Cerebellar nuclear complex (tissue), 1 donor: ENCODE measurements at places on chromosomes 6 and 20.

DNA sequence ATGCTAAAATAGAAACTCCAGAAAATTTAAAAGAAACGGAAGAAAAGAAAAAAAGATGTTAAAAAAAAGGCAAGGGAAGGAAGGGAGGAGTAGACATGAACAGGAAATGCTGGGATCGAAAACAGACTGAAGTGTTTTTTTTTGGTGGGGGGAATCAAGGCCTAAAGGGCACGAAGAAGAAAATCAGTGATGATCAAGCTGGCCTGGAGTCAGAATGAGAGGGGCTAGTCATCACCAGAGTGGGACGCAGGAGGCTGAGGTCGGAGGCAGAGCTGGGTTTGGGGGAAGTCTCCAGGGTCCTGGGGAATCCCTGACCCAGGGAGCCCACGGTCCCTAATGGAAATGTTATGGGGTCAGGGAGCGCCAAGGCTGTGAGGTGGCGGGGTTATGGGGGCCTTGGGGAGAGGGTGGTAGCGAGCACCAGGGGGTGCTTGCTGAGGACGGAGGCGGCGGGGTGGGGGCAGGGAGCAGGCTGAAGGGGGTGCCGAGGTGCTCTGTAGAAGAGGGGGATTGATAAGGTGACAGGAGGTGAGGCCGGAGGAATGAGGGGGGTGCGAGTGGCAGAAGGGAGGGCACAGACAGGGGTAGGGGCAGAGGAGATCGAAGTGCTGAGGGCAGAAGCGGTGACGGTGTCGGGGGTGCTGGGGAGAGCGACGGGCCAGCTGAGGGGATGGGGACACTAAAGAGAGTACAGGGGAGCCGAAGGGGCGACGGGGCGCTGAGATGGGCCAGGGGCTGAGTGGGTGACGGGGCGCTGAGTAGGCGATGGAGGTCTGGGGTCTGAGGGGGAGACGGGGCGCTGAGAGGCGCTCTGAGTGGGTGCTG, 684 bp downstream of the ZNFX1 start:
- no peak for DNase-seq

- DNase-seq: no peak
Observed at GRCh38 chr6:168028181-168028580, 30.7 kb downstream of the KIF25 start.

DNA sequence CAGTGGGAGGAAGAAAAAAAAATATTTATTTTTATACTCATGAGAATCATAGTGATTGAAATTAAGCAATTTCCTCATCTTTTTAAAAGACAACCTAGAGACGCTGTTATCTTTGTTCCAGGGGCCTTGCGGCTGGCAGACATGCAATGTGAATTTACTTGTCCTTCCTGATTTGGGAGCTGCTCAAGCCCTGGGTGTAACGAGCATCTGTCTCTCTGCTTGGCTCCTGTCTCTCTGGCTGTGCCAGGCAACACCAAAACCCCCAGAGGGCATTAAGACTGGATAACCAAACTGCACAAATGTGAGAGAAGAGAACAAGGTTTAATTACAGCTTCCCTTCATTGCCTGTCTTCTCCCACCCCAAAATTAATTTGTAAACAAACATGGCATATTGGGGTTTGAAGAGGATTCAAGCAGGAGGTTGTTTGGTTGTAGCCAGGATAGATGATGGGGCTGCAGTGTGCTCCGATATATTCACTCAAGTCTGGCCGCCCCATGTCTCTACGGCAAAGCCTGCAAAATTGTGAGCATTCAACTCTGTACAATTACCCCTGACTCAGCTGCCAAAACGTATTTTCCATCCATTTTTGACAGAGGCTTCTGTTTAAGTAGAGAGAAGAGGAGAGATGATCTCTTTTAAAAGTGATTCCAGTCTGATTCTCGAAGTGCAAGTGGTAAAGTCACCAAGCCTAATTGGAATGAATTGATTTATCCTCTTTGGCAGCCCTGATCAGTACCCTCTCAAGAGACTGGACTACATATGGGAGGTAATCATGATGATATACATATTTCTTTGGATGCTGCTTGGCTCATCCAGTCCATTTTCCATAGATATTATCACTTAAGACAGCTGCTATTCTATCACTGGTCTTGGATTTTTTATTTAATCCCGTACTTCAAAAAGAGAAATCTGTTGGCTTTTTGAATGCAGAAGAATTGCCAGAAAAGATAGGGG, 170.2 kb downstream of the SLC24A3 start:
- no peak for DNase-seq

DNA sequence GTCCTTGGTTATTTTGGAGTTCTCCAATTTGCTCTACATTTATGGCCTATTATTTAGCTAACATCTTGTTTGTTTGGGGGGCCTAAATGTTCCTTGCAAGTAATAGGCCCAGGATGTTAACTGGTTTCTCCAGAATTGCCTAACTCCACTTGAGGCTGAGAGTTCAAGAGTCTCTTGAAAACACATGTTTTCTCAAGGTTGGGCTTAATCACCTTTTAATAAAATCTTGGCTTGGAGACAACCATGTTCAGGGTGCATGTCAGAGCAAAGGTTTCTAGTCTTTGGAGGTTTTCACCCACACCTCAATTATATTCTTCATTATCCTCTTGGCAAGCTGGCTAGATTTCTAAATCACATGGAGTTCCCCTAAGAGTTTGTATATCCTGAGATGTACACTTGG, 54.2 kb downstream of the KLHL31 start:
- no peak for DNase-seq

DNA sequence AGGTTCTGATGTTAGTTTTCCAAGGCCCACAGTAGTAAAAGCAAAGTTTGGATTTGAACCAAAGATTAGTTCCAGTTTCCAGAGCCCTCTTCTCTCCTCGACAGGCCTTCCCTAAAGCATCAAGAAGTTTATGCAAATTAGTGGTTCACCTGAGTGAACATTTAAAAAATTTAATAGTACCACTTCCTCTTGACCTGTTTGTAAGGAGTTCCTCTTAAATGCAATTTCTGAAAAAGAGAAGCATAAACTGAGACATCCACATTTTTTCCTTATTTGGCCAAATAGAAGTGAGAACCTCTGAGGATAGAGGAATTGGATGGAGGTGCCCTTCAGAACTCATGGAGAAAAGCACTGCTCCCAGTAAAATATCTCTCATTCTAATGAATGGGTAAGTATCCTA, 1.2 kb upstream of the DSE start:
- no peak for DNase-seq

- no peak for DNase-seq
Observed at GRCh38 chr20:57153238-57153905, 113.1 kb downstream of the BMP7 start.

DNA sequence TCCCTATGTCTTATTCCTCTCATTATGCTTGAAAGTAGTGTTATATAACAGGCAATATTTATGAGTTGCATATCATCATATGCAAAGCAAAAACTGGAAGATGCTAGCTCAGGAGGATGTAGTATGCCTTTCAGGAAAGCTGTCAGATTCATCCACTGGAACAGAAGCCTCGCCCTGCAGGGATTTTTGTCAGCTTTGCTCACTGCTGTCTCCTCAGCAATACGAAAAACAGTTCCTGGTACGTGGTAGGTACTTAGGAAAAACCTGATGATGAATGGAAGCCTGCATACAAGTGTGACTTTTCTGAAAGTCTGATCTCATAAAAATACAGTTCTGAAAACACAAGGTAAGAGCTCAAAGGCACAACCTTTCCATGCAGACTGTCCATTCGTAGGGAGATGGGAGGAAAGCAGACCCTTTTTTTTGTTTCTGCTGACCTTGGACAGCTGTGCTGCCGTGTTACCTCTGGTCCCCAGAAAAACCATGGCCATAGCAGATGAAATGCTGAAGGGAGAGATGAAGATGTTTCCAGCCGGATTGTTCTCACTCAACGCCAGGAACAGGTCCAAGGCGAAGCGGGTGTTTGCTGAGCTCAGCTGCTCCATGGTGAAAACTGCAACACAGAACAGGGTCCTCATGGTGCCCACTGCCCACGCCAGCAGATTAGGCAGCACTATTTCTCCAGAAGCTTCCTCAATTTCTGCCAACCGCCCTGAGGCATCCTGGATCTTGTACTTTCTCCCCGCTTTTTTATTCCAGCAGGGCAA, 1.5 kb downstream of the SERPINB1 start:
- no peak for DNase-seq

GRCh38 chr6:14786008-14786407, 459.9 kb upstream of the JARID2 start:
- DNase-seq: no peak

DNA sequence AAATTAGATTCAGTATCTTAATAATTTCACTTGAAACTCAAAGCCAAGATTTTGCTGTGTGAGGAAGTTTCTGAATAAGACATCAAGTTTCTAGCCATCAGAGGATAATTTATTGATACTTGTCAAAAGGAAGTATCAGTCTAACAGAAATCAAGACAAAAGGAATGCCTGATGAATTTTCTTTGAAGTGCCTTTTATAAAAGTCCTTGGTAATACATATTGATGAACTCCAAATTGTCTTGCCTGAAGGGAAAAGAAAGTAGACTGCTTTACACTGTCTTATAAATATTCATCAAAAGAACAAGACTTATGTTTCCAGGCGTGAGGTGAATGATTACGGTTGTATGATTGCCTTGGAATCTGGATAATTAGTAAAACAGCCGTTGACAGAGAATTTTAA, 986.0 kb upstream of the MAP3K7 start:
- DNase-seq: no peak

- DNase-seq: no peak
Observed at GRCh38 chr20:50590348-50590664, 80.1 kb downstream of the PTPN1 start.

DNA sequence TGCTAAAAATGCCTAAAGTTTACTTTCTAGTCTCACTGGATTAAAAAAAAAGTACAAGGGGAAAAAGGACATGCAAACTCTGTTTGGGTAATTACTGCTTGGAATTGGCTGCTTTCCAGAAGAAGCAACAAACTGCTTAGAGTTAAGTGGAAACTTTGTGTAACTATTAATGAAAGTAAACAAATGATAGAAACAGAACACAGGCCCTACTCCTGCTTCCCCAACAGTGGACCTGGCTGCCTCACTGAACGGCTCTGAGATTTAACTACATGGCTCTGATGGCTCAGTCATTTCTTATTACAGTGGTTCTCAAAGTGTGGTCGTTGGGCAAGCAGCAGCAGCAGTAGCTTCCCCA, 108.5 kb downstream of the MAN1A1 start:
- no peak for DNase-seq

DNA sequence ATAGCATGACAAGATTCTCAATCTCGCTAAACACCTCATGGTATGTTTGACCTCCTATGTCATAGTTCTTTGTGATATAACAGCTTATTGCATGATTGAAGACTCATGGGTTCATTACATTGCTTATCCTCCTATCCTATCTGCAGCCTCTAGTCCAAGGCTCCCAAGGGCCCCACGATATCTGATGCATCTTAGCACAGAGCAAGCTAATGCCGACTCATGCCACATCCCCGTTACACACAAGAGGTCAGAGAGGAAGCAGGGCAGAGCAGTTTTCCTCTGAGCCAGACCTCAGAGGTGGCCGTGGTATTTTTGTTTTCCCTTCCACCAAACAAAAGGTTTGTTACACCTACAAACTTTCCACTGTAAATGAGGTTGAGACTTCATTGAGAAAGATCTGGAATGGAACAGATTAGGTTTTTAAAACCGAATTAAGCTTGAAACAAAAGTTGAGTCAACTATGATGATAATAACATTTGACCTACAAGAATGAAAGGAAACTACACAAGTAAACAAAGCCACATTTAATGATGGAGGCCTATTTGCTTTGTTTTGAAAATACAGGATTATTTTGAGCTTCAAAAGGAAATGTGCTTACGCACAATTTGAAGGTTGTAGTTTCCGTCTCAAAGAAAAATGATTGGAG, 133.9 kb upstream of the MYLIP start:
- DNase-seq: no peak

DNA sequence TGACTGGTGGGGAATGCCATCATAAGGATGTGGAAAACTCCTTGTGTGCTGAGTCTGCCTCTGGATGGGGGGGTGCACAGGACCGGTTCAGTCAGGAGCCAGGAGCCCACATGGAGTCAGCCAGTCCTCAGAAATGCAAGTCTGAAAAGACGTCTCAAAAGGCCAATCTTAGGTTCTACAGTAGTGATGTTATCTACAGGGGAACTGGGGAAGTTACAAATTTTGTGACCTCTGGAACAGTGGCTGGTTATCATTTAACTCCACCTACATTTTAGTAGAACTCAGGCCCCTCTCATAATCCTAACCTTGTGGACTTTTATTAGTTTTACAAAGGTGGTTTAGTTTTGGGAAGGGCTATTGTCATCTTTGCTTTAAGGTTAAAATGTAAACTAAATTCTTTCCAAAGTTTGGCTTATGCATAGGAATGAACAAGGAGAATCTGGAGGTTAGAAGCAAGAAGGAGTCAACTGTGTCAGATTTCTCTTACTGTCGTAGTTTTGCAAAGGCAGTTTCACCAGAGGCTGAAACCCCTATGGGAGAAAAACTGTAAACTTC, 13.7 kb upstream of the TBC1D22B start:
- no peak for DNase-seq

- no peak for DNase-seq
Observed at GRCh38 chr20:47985092-47985850, 200.0 kb upstream of the SULF2 start.

DNA sequence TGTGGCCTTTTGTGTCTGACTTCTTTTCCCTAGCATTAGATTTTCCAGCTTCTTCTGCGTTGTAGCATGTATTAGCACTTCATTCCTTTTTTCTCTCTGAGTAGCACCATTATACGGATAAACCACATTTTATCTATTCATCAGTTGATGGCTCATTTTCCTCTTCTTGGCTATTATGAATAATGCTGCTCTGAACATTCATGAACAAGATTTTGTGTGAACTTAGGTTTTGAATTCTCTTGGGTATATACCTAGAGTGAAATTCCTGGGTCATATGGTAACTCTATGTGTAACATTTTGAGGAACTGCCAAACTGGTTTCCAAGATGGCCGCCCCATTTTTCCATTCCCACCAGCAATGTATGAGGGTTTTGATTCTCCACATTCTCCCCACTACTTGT, 28.7 kb downstream of the SLC22A16 start:
- no peak for DNase-seq

GRCh38 chr6:149854532-149854931, 9.6 kb downstream of the LRP11 start:
- no peak for DNase-seq

GRCh38 chr6:13725570-13725969, 13.9 kb upstream of the RANBP9 start:
- no peak for DNase-seq

DNA sequence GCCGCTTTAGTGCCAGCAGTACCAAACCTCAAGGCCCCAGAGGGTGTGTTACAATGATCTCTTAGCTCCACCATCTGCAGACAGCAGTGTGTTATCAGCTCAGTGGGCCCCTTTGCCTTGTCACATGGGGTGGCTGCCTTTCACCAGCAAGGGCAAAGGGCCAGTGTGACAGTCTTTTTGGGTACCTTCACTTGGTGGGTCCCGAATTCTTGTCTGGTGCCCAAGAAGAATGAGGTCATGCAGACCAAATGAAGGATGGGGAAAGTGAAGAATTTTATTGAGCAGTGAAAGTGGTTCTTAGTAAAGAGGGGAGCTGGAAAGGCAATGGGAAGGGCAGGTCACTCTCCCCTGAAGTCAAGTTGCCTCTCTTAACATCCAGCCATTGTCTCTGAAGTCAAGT, 2.9 kb upstream of the SMIM28 start:
- DNase-seq: no peak
